Activated T-helper 1 cell treated with anti-CD3 and anti-CD28 coated beads, Interleukin-2, amount 50 U/mL, for 16 hours (primary cell): ENCODE measurements at places on chromosomes 1 and 21.

DNA sequence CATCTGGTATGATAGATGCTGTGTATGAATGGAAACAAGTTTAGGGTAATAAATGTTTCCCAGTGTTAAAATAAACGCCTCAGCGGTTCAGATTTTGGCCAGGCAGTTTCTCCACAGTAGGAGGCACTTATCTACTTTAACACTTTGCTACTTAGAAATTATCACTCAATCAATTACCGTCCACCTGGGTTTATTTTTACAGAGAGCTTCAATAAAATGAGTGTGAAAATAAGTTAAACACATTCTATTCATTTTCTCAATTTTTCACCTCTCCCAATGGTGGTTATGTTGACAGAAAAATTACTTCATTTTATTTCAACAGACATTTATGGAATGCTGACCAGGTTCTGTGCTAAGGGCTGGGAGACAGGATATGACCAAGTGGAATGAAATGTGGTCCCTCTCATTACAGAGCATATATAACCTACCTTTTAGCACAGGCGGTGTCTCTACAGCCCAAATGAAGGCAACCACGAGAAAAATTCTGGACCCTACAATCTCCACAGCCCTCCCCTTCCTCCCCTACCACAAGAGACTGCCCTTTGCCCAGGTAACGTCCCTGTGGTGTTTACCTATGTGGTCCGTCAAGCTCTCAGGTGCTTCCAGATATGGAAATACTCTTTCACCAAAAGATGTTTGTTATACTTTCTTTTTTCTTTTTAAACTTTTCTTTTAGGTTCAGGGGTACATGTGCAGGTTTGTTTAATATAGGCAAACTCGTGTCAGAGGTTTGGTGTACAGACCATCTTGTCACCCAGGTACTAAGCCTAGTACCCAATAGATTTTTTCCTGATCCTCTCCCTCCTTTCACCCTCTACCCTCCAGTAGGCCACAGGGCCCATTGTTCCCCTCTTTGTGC, 105.5 kb downstream of the HLCS start:
- no peak for DNase-seq

GRCh38 chr21:41924368-41924754, 29.5 kb downstream of the C2CD2 start:
- DNase-seq = no peak

- no peak for DNase-seq
Observed at GRCh38 chr1:206578068-206578977, 33.9 kb downstream of the EIF2D start.

GRCh38 chr1:90558754-90559378, 158.2 kb downstream of the BARHL2 start:
- no peak for DNase-seq

GRCh38 chr1:236142253-236143103, at the start of gene GPR137B:
Gene GPR137B, plus strand, starts transcription at chr1:236142539. Its CDS starts 84 bp downstream, at chr1:236142623.
- no peak for DNase-seq

DNA sequence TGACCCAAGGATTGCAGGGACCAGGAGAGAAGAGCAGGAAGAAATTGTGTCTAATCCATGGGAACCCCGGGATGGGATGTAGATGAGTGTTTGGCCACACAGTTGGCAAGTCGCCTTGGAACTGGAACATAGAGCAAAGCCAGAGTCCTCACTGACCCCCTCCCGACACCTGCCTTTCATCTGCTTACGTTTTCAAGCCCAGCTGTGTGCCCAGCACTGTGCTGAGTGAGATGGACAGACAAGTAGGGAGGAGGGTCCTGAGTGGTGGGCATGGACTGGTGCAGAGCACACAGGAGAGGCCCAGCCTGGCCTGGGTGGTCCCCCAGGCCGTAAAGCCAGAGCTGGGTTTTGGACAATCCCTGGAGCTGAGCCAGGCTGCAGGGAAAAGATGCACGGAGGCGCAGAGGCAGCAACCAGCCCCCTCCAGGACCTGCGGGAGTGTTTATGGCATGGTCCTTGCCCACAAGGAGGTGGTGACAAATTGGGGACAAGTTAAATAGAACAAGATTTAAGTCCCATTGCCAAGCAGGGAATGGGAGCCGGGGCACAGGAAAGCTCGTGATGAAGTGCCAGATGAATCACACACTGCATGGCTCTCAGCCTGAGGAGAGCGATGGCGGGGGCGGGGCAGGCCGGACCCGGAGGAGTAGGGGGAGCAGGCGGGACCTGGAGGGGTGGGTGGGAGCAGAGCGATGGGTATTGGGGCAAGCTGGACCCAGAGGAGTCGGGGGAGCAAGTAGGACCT, 157.8 kb upstream of the VAMP3 start:
- DNase-seq = no peak

- DNase-seq = no peak
Observed at GRCh38 chr1:26345718-26346117, 8.2 kb downstream of the CRYBG2 start.

DNA sequence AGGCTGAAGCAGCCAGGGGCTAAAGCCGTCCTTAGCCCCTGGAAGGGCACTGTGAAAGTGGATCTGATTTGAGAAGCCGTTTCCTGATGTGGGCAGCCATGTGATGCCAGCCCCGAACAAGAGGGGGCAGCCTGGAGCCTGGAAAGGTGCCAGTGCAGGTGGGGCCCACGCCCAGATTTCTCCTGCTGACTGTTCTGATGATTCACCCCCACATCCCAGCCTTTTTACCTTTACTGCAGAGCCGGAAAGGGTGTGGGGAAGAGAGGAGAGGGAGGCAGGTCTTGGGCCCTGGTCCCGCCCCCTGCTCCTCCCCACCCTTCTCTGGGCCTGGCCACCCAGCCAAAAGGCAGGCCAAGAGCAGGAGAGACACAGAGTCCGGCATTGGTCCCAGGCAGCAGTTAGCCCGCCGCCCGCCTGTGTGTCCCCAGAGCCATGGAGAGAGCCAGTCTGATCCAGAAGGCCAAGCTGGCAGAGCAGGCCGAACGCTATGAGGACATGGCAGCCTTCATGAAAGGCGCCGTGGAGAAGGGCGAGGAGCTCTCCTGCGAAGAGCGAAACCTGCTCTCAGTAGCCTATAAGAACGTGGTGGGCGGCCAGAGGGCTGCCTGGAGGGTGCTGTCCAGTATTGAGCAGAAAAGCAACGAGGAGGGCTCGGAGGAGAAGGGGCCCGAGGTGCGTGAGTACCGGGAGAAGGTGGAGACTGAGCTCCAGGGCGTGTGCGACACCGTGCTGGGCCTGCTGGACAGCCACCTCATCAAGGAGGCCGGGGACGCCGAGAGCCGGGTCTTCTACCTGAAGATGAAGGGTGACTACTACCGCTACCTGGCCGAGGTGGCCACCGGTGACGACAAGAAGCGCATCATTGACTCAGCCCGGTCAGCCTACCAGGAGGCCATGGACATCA, at the start of gene SFN:
Gene SFN (plus strand): TSS at position 369 of the 904 bp plus-strand sequence. CDS start 64 bp downstream, at position 433.
- no peak for DNase-seq

GRCh38 chr1:91121366-91121765, 99.5 kb upstream of the ZNF644 start:
- no peak for DNase-seq

DNA sequence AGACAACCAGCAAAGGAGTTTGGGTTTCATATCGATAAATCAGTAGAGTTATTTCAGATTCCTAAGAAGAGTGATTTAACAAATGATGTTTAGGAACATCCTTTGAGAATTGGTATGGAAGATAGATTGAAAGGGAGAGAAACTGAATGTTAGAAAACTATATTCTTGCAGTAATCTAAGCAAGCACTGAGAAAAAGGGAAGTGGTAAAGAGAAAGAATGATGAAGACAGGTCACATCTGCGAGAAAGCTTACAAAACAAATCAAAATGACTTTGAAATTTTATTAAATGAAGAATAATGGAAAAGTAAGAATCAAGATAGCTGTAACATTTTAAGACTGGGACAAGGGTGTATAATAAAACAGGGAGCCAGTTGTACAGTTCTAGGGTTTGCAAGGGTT, 177.0 kb downstream of the HS2ST1 start:
- DNase-seq = no peak

DNA sequence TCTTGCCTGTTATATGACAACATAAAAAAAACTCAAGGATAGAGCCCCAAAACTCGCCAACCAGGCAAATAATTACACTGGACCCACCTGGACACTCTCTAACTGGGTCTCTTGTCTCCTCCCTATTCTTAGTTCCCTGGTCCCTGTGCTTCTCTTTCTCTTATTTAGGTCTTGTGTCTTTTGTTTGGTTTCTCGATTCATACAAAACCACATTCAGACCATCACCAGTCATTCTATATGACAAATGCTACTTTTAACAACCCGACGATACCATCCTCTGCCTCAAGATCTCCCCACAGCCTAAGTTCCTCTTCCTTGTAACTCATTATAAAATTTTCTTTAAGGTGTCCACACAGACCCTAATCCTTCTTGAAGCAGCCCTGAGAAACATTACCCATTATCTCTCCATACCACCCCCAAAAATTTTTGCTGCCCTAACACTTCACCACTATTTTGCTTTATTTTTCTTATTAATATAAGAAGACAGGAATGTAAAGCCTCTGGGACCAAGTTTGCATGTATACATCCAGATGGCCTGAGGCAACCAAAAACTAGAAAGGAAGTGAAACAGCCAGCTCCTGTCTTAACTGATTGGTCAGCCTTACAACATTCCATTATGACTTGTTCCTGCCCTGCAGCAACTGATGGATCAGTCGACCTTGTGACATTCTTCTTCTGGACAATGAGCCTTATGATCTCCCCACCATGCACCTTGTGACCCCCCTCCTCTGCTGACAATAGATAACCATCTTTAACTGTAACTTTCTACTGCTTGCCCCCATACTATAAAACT, 638.2 kb downstream of the AMY1C start:
- DNase-seq = no peak

DNA sequence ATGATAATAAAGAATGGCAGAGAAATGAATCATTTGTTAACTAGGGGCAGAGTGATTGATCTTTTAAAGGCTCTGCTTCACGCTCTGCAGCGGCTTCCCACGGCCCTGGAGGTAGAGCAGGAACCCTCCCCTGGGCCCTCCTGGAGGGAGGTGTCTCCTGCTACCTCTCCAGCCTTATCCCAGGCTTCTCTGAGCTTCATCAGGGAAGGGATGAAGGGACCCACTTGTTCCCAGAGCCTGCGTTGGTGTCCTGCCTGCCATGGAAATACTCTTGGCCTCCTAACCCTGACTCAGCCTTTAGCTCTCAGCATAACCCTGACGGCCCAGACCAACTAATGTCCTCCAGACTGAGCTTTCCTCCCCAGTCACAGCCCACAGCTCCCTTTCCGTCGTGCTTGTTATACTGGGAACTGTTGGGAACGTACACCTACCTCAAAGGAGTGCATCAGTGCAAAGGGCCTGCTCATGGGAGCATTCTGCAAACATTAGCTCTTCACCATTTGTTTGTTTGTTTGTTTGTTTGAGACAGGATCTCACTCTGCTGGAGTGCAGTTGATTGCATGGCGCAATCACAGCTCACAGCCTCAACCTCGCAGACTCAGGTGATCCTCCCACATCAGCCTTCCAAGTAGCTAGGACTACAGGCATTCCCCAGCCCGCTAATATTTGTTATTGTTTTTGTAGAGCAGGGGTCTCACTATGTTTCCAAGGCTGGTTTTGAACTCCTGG, 17.4 kb upstream of the HNRNPU start:
- no peak for DNase-seq

GRCh38 chr1:84298684-84299535, 2.6 kb upstream of the SAMD13 start:
- no peak for DNase-seq

GRCh38 chr21:38740090-38740489, 65.6 kb upstream of the ETS2 start:
- no peak for DNase-seq

- DNase-seq = no peak
Observed at GRCh38 chr1:184534690-184535089, 147.9 kb downstream of the C1orf21 start.

DNA sequence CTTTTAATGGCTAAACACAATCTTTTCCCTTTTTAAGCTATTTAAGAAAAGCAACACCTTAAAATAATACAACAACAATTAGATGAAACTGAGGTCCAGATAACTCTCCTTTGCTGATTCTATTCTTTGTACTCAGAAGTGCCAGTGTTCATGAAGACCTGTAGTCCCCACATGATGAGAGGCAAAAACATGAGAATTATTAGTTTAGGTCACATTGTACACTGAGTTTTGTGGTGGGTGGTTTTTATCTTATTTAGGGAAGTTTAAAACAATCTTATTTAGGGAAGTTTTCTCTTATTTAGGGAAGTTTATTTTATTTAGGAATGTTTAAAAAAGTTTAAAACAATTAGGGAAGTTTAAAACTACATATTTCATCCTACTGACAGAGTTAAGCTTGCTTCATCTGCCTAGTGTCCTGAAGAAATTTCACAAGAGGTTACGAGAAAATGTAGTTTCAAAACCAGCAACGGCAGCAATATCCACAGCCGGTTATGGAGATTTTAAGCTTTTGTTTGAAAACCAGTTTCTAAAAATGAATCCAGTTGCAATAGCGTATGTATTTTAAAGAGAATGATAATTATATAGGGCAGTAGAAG, 7.8 kb upstream of the OR14I1 start:
- no peak for DNase-seq

- no peak for DNase-seq
Observed at GRCh38 chr1:152870831-152871730, 7.0 kb upstream of the SMCP start.

DNA sequence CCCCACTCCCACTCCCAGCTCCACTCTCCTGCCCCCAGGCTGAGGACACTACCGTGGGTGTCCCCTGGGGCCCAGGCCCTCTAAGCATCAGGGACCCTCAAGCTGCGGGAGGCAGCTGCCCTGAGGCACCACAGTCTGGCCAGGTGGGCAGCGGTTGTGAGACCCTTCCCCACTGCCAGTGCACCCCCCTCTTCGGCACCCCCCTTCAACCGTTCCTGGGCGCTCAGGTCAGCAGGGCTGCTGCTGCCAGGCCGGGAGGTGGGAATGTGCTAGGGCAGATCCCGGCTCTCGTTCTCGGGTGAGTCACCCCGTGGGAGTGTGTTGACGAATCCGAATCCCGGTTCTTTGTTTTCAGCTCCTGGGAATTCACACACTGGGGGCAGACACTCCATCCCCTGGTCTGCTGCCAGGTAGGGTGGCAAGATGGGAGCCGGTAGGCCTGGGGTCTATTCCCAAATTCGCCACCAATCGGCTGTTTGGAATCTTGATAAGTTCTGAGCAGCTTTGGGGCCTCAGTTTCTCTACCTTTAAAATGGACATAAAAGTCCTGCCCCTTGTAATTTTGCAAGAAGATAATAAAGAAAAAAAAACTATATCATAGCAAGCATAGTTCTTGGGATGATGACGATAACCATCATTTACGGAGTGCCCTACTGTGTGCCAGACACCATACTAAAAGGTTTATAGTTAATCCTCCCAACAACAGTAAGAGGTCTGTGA, 28.5 kb upstream of the CASZ1 start:
- no peak for DNase-seq

DNA sequence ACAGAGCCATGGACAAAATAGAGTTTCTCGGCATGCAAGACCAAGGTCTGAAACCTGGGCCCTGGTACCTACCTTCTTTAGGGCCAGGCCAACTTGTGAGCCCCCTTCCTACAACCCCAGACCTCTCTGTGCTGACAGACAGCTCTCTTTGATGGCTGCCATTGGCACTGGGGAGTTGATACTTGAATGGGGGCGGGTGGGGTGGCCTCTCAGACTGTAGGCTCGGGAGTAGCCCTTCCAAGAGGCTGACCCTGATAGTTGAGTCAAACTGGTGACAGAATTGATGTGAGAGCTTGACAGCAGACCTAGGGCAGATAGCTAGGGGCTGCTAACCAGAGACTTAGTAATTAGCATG, 44.7 kb upstream of the PSEN2 start:
- no peak for DNase-seq
